LHCN-M2 (cell line): ENCODE measurements at places on chromosomes 1 and 21. TPM values are rescaled to one million over a fixed set of nuclear protein-coding genes. Genes with fewer than 3 reads are reported as not detected.

- peak; percentile 100 for DNase-seq
Measured at GRCh38 chr21:33308586-33309490, 15.9 kb upstream of the IFNAR1 start.

DNA sequence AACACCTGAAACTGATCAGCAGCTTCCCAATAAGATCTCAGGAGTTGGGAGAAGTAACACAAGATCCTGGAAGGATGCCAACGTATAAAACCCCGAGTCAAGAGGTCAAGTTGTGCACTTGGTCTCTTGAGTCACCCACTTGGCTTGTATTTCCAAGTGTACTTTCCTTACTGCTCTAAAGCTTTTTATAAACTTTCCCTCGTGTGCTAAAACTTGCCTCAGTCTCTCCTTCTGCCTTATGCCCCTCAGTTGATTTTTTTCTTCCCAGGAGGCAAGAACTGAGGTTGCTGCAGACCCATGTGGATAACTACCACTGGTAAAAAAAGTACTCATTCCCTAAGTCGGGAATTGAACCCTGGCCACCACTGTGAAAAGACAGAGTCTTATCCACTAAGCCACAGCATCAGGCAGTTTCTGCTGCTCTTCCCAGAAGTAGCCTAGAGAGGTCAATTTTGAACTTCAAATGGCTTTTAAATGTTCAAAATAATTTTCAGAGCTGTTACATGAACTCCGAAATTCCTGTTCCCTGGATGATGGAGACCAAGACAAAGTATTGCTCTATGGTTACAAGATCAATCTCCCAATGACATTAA is 28.9 kb downstream of the ITLN2 start:
- peak; percentile 21 for DNase-seq

GRCh38 chr1:204258213-204259115 is 44.7 kb upstream of the GOLT1A start:
- peak; percentile 66 for DNase-seq

- DNase-seq = no peak
Measured at GRCh38 chr1:53557830-53558738, 98.9 kb downstream of the DMRTB1 start.

Gene PRAMEF4
- total RNA-seq = not detected in 2 replicates
